ENCODE measurements at places on chromosomes 4 and X.

- no peak for DNase-seq
Observed at GRCh38 chr4:139153411-139154133, 23.4 kb downstream of the ELF2 start.

DNA sequence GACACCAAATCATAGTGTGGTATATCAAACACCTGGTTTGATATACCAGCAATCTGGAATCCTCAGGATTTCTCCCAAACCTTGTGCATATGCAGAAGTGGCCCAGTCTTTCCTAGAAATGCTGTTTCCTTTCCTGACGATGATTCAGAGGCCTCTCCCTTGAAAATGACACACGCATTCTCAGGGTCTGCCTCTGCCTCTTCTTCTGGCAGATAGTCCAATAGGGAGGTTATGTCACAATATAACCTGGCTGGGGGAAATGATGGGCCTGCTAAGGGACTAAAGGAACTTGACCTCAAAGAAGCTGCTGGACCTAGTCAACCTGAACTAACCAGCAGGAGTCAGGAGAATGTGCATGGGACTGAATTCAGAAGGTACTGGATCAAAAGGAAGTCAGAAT lies 435.2 kb downstream of the IDS start:
- no peak for DNase-seq

DNA sequence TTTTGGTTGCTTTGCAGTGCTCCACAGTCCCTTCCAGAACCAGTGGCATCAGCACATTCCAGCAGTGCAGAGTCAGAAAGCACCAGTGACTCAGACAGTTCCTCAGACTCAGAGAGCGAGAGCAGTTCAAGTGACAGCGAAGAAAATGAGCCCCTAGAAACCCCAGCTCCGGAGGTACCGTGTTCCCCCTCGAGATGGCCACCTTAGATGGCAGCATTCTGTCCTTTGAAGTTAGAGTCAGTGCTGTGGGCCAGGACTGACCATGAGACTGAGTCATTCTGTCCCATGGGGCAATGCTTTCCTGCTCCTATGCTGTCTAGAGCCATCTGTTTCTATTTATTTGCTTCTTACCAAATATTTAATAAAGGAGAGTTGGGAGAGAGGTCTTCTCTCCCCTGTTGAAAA lies 112.3 kb downstream of the KLHL8 start:
- DNase-seq = no peak

GRCh38 chr4:101540336-101540735 lies 193.0 kb upstream of the PPP3CA start:
- no peak for DNase-seq

DNA sequence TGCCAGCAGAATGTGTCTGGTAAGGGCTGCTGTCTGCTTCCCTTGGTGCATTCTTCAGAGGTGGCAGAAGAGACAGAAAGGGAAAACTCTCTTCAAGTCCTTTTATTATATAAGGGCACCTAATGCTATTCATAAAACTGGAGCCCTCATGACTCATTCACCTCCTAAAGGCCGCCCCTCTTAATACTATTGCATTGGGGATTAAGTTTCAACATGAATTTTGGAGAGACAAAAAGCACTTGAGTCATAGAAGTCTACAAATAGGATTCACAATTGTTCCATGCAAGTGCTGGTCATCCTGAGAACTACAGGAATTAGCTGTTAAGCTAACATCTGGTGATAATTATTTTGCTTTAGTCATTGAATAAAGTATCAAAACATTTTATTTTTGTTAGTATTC lies 349.5 kb downstream of the HS3ST1 start:
- DNase-seq = no peak

GRCh38 chr4:15794426-15794825 lies 16.3 kb downstream of the CD38 start:
- no peak for DNase-seq

Measured in LoVo (cell line).